H1 (cell line): ENCODE measurements at places on chromosomes 1 and 21.

- DNase-seq = no peak
These were observed 7.2 kb downstream of the KISS1 start for GRCh38 chr1:204188959-204189639.

DNA sequence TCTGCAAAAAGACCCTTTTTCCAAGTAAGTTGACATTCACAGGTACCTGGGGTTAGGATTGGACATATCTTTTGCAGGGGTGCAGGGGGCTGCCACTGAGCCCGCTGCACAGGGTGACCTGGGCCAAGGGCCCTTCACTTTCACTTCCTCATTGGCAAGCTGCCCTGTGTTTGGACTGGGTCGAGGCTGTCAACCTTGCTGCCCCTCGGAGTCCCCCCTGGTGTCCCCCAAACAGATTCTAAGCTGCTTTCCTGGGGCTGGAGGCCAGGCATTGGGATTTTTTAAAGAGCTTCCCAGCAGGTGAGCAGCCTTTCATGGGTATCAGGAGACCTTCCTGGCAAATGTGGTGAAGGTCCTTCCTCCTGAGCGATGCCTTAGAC, 7.9 kb upstream of the UMODL1 start:
- no peak for DNase-seq

DNA sequence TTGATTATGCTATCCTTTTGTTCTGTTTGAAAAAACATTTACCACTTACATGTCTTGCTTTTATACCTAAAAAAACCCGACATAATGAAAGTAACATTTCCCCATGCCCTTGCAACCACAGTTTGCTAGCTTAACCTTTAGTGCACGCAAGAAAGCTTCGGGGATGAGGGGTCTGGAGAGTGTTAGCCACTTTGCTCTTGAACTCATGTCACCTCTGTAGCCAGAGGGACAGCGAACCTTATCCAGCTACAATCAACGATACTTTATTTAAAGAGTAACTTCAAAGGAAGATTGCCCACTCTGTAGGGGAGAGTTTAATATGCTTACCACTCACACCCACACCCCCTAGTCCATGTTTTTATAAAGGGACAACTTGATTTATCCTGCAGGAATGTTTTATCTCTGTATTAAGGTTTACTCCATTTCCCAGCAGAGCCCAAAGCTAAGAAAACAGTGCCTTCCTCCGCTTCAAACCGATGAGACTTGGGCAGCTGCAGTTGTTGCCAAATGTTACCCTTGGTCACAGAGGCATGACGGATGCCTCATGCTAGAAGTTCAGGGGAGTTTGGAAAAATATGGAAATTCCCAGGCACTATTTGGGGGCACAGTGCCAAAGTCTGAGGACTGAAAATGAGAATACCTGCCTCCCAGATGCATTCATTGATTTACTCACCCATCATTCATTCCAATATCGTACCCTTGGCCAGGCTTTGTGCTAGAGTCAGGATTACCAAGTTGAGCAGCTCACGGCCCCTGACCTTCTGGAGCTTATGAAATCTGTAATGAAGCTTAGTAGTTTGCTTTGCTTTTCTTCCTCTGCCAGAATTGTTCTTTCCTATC, 61.4 kb upstream of the VCAM1 start:
- DNase-seq = no peak

GRCh38 chr21:30444204-30444603, 4.1 kb downstream of the KRTAP15-1 start:
- DNase-seq = no peak

GRCh38 chr1:160018900-160019299, 12.9 kb downstream of the PIGM start:
- DNase-seq = no peak

GRCh38 chr1:95222629-95223028, 11.4 kb upstream of the RWDD3 start:
- DNase-seq = no peak

DNA sequence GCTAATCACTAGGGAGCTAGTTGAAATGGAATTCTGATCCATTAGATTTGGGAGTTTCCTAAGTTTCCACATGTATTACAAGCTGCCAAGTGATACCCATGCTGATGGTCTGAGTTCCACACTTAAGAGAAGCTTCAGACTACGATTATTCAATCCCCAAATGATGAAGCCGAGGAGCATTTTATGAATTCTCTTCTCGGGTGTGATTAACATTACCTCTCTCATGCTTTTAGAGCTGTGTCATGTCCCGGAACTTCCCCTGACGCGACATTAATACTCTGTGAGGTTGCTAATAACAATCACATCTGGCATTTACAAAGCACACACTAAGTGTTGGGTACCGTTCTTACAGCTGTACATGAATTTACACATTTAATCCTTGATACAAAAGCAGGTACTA, 63.0 kb downstream of the KCNJ15 start:
- DNase-seq = no peak

DNA sequence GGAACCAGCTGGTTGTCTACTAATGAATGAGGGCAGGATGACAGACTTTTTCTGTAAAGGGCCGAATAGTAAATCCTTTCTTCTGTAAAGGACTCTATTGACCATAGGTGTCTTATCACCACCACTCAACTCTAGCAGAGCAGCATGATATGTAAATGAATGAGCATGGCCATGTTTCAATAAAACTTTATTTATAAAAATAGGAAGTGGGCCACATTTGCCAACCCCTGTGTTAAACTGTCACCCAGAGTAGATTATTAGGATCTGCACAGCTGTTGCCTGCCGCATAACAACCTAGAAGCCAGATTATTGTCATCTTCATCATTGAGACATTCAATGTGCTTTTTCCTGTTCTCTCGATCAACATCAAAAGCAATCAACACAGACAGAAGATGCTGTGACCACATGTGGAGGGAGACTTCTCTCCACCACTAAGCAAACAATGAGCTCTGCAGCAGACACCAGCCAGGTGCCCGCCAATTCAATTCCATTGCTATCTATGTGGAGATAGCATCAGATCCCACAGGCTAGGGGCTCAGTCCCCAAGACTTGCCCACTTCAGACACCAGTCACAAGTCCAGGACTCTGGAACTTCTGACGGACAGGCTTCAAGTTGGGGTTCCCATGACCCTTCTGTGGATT, 6.8 kb upstream of the EFHD2 start:
- no peak for DNase-seq

DNA sequence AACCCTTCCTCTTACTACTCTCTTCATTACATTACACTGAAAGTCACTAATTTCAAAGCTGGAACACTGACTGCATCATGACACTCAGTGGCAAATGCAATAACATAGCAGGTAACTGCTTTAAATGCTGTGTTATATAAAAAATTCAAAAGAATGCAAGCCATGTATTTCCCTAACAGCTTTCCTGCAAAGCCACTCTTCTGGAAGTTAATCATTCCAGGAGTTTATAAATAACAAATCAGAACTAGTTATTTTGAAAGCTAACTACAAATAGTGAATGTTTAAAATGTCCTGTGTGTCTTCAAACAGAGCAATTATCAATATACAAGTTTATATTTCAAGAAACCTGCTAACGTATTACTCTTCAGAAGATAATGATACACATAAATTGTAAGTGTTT, 34.5 kb downstream of the DBT start:
- no peak for DNase-seq

GRCh38 chr1:15244813-15245212, 2.2 kb upstream of the FHAD1 start:
- DNase-seq = no peak

DNA sequence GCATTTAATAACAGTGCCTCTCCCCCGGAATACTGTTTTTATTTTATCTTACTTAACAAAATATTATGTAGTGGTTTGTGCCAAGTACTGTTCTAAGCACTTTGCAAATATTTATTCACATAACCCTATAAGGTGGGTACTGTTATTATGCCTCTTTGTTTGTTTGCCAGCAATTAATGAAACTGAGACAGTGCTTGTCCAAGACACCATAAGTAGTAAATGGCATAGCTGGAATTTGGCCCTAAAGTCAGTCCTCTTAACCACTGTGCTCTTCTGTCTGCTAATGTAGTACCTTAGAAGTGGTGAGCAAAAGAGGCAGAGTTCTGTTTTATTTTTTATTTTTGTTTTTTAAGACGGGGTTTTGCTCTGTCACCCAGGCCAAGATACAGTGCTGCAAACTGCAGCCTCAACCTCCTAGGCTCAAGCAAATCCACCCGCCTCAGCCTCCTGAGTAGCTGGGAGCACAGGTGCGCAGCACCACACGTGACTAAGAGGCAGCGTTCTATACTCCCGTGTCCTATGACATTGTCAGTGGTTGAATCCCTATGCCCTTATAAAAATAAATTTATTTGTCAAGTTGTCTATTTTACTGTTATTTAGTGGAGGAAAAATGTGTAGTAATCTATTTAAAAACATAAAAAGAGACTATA, 165.8 kb downstream of the CLEC20A start:
- no peak for DNase-seq

DNA sequence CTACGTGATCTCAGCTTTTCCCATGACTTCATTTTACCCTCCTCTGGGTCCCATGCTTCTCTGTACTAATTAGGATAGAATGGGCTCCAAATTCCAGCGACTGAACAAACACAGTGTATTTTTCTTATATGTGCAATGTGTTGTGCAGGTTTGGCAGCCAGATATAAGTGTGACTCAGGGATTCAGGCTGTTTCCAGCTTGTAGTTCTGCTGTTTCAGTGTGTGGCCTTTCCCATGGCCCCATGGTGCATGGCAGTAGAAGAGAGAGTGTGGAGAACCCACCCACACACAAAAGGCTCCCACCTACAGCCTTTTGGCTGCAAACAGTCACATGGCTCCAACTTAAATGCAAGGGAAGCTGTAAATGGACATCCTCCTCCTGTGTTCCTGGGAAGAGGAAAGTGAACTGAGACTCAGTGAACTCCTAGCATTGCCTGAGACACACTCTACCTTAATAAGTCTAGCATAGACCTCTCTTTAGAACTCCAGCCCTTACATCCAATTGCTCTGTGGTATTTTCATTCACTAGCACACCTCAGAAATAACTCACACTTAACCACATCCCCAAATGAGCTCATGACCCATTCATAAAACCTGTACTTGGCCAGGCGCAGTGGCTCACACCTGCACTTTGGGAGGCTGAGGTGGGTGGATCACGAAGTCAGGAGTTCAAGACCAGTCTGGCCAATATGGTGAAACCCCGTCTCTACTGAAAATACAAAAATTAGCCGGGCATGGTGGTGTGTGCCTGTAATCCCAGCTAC, 58.7 kb downstream of the KIAA0040 start:
- no peak for DNase-seq

GRCh38 chr1:118144684-118145083, 40.3 kb downstream of the SPAG17 start:
- DNase-seq = no peak

GRCh38 chr1:184465489-184466146, 78.8 kb downstream of the C1orf21 start:
- DNase-seq = no peak

- DNase-seq = no peak
These were observed 904 bp downstream of the GJB3 start for GRCh38 chr1:34781844-34782391.

- no peak for DNase-seq
These were observed 15.2 kb upstream of the LGALS8 start for GRCh38 chr1:236508593-236509027.

DNA sequence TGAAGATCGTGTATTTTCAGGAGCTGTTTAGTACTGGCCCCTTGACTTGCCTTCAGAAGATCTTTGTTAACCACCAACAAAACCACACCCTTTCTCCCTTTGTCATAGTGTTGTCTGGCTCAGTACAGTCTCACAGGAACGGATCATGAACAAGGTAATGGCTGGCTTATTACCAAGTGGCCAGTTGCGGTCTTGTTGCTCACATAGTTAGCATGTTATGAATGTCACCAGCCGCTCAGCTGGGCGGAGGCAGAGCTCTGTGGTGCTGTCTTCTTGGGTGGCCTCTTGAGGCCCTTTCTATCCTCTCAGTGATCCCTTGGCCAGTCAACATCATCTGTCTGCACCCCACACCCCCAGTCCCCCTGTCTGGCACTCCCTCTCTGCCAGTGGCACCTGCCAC, 21.4 kb downstream of the CNIH3 start:
- DNase-seq = no peak

DNA sequence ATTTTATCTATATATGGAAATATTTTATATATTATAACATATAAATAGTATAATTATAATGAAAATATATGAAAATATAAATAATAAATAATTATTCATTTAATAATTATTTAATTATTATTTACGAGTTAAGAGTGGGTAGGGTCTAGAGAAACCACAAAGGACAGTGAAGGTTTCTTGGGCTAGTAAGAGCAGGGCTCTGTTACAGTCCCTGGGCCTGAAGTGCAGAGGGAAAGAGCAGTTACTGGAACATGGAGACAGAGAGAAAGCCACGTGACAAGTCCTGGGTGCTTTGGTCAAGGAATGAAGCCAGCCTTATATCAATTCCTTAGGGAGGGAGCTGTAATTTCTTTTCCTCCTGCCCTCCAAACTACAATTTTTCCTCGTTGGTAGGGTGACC, 117.2 kb upstream of the OLIG2 start:
- DNase-seq = no peak

DNA sequence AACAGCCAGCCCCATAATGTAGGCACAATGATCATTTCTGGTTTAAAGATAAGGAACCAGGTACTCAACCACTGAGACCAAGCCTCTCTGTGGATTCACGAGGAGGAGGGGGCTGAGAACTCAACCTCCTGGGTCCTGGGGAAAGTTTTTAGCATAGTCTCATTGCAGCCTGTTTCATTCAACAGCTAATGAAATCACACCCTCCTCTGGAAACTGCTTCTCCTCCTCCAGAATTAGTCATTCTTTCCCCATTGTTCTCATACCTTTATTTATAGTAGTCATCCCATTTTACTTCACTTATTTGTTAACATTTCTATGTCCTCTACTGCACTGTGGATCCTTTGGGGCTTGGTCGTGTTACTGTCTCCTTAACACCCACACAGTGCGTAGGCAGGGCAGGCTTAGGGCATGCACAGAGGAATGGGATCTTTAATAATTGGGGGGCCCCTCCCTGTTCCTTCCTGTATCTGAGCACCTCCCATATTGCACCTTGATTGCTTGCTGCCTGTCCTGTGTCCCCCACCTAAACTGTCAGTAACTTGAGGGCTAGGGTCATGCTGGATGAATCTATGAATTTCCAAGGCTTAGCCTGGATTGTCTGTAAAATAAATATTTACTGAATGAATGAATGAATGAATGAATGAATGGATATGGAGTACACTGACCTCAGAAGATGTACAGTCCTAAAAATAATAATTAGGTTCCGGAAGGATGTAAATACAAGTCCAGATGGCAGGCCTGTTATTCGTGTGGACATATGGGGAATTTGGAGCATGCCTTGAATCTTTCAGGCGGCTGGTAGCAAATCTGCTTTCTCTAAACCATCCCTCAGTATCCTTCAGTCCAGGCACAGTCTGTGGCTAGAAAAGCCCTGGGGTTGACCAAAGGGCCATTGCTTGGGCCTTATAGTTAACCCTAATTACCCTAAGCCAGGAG, 153.8 kb upstream of the HMGB4 start:
- no peak for DNase-seq

- DNase-seq = no peak
These were observed 19.9 kb downstream of the FMN2 start for GRCh38 chr1:240111558-240111957.

- no peak for DNase-seq
These were observed 38.9 kb upstream of the HMCN1 start for GRCh38 chr1:185695299-185695698.

GRCh38 chr1:90132306-90132705, 137.4 kb downstream of the ZNF326 start:
- no peak for DNase-seq
